ENCODE measurements at places on chromosomes 7 and 10. TPM values are rescaled to one million over a fixed set of nuclear protein-coding genes. Genes with fewer than 3 reads are reported as not detected.
A peak's percentile ranks its signal among the peaks of the same experiment; 100 is the strongest.

The MUC3A gene
- total RNA-seq, result 0.29 TPM

The CALU gene
- total RNA-seq, result 44.2 TPM

The ANKRD26 gene
- total RNA-seq, result 7.1 TPM

The HOXA4 gene
- not detected for total RNA-seq

The TWIST1 gene
- 4.1 TPM for total RNA-seq

DNA sequence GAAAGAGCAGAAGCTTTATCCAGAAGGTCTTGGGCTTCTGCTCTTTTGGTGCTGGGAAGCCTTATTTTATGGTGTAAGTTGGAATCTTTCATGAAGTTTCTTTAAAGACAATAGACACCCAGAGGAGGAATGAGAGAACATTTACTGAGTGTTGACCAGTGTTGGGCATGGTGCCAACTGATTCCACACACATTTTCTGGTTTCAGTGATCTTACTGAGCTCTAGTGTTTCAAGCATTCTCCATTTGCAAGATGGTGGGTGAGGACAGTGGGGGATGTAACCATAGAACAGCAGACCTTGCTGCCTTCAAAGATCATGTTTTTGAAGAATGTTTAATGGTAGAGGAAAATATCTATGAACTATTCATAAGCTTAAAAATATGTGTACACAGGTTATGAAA is 114.6 kb downstream of the LRMDA start:
- no peaks in the 10 kb centered on the region for H3K36me3 ChIP-seq
- no peak overlapping the region for H3K27ac ChIP-seq
- H3K27me3 ChIP-seq, result peaks cover 7% of the 10 kb centered on the region

GRCh38 chr7:85708221-85708620 is 521.4 kb upstream of the SEMA3D start:
- DNase-seq, result no peak
- no peaks in the 10 kb centered on the region for H3K4me1 ChIP-seq
- H3K4me3 ChIP-seq, result no peak overlapping the region
- no peaks in the 10 kb centered on the region for H3K36me3 ChIP-seq

DNA sequence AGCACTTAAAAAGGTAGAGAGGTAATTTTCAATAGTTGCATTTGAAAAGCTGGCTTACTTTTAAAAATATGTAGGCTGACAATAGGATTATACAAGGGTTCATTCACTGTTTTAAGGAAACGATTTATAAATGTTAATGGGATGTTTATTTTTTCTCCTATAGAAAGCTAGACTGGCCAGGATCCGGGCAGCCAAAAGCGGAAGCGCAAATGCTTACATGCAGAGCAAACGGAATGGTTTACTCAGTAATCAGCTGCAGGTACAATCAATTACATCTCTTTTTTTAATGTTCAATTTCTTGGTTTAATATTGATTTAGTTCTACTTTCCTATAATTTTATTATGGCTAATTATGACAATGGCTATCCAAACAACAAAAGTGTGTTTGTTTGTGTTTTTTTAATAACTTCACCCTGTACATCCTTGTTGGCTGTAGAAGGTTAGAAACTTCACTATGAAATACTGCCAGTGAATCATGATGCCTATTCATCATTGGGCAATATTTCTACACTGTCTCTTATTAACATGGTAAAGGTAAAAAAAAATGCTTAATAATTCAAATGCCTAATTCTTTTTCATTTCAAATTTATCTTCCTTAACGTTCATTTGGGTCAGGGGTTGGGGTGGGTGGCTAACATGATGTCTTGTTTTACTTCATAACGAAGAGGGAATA is 116.4 kb downstream of the TSPAN12 start:
- no peak for DNase-seq
- H3K4me3 ChIP-seq, result no peak overlapping the region
- H3K27me3 ChIP-seq, result peaks cover 5% of the 10 kb centered on the region
- no peaks in the 10 kb centered on the region for H3K4me1 ChIP-seq
- no peak overlapping the region for H3K27ac ChIP-seq

GRCh38 chr7:108167460-108167859 is 37.3 kb upstream of the LAMB4 start:
- no peak overlapping the region for H3K27ac ChIP-seq
- no peaks in the 10 kb centered on the region for H3K27me3 ChIP-seq
- H3K4me1 ChIP-seq, result no peaks in the 10 kb centered on the region
- no peak for DNase-seq

- peaks cover 18% of the 10 kb centered on the region for H3K27me3 ChIP-seq
- no peak overlapping the region for H3K4me3 ChIP-seq
- H3K4me1 ChIP-seq, result peaks cover 4% of the 10 kb centered on the region
These were observed 95.6 kb upstream of the MKI67 start for GRCh38 chr10:128221807-128222206.

- peaks cover 10% of the 10 kb centered on the region for H3K4me1 ChIP-seq
- H3K27ac ChIP-seq, result no peak overlapping the region
- no peak for DNase-seq
- H3K36me3 ChIP-seq, result peaks cover 9% of the 10 kb centered on the region
- no peak overlapping the region for H3K4me3 ChIP-seq
- no peaks in the 10 kb centered on the region for H3K27me3 ChIP-seq
These were observed 89.0 kb downstream of the JMJD1C start for GRCh38 chr10:63376560-63377304.

DNA sequence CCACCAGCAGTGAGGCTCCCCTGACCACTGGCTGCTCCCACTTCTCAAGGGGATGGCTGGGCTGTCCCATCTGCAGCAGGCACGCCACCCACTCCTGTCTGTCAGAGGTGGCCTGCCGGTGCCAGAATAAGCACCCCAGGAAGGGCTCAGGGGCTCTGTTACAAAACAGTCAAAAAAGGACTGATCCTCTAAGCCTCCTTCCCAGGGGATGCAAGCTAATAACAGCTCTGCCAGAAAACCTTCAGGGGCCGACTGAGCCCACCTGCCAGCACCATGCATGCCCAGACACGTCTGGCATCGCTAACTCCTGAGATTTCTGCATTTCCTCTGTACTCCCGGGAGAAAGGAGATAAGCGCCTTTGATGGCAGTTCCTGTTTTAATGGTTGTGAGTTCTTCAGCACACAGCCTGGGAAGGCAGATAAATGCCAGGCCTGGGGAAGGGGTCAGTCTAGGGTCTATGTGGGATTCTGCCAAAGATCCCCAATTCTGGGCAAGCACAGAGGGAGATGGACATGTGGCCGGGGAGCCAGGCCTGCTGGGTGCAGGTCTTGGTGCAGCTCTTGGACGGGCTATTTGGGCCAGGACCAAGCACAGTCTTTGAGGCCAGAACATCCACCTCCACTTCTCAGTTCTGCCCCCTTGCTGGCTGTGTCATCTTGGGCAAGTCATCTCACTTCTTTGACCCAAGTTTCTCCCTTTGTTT is 128.4 kb downstream of the ARHGAP22 start:
- H3K27ac ChIP-seq, result no peak overlapping the region
- no peaks in the 10 kb centered on the region for H3K36me3 ChIP-seq
- H3K4me1 ChIP-seq, result no peaks in the 10 kb centered on the region

DNA sequence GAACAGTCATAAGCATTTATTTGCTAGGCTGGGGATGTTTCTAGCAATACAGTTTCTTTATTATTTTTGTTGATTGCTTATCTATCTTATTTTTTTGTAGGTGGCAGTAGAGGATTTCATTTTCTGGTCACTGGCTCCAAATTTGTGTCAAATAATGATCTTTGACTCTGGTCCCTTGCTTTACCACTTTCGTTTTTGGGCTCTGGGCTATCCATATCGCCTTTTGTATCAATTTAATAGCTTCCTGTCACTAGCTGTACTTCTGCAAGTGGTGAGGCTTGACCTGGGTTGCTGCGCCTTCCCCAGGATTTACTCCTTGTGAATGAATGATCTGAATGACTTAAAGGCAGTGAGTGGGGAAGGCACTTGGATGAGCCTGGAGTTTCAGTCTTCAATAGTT is 48.4 kb downstream of the MDFIC start:
- peak overlapping the region; percentile 21 for H3K4me3 ChIP-seq
- no peaks in the 10 kb centered on the region for H3K27me3 ChIP-seq
- H3K36me3 ChIP-seq, result peaks cover 10% of the 10 kb centered on the region
- DNase-seq, result no peak

- peak overlapping the region; percentile 89 for H3K27ac ChIP-seq
- DNase-seq, result no peak
- peak overlapping the region; percentile 91 for H3K4me3 ChIP-seq
- H3K4me1 ChIP-seq, result peaks cover 38% of the 10 kb centered on the region
- no peaks in the 10 kb centered on the region for H3K36me3 ChIP-seq
These were observed 492 bp upstream of the VCL start for GRCh38 chr10:73997461-73997786.

DNA sequence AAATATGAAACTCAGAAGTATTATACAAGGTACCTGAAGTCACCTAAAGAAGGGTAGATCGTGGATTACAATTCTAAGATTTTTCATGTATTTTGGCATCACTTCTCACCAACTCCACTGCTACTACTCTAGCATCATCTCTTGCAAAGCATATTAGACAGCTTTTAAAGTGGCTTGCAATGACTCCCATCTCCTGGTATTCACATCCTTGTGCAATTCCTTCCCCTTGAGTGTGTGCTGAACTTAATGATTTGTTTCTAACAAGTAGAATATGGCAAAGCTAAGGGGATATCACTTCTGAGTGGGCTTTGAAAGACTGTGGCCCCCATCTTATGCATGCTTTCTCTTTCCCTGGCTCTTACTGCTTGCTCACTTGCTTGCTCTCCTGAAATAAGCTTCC is 280.2 kb downstream of the SNX13 start:
- no peak for DNase-seq
- no peaks in the 10 kb centered on the region for H3K36me3 ChIP-seq
- no peak overlapping the region for H3K4me3 ChIP-seq
- H3K27ac ChIP-seq, result no peak overlapping the region

DNA sequence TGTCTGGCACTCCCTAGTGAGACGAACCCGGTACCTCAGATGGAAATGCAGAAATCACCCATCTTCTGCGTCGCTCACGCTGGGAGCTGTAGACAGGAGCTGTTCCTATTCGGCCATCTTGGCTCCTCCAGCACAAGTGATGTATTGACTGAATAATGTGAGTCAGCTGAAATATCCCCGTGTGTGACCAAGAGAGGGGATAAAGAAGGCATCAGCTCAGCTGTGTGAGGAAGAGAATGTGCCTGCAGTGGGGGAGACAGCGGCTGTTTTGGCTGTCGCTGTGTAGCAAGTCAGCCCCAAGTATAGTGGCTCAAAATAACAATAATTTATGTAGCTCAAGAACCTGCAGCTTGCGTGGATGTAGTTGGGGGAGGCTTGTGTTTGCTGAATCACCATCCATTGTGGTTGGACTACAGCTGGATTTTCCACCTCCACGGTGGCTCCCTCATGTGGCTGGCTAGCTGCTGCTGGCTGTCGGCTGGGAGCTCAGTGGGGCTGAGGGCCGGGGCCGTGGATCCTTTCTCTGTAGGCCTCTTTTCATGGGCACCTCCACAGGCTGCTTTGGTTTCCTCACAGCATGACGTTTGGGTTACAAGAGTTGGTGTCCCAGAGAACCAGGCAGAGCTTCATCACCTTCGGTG is 434.5 kb downstream of the CCSER2 start:
- H3K27me3 ChIP-seq, result no peaks in the 10 kb centered on the region
- no peak for DNase-seq
- no peaks in the 10 kb centered on the region for H3K36me3 ChIP-seq
- H3K4me3 ChIP-seq, result no peak overlapping the region

Measured in activated CD4-positive, alpha-beta memory T cell treated with anti-CD3 and anti-CD28 coated beads for 36 hours (primary cell).